Brain pericyte (primary cell): ENCODE measurements at places on chromosomes 13 and 19.

DNA sequence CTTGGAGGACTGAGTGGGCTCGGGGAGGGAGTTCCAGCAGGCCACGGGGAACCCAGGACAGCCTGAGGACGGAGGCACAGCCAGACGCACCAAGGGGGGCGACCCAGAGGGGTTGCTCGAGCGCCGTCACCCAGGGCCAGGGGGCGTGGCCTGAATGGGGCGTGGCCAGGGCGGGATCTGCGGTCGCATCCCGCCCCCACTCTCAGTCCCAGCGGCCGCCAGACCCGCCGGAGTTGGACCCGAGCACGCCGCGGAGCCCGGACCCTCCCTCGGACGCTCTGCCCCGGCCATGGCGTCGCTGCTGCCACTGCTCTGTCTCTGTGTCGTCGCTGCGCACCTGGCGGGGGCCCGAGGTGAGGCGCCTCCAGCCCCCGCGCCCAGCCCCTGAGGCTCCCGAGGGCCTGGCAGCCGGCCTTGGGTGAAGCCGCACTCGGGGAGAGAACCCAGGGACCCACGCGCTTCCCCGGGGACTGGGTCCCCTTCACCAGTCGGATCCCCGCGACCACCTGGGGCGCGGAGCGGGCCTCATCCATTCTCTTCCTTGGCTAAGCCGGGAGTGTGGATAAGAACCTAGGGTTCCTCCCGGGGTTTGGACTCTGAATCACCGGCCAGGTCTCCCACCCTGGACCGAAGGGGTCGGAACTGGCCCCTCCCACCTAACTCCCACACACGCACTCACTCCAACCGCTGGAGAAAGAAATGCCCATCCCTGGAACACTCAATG lies at the start of gene CILP2:
Gene CILP2 (plus strand): TSS at position 205 of the 724 bp plus-strand sequence. CDS start 85 bp downstream, at position 290.
- DNase-seq = no peak

- peak; percentile 61 for DNase-seq
These were observed 55.7 kb downstream of the FAM216B start for GRCh38 chr13:42836930-42837690.

DNA sequence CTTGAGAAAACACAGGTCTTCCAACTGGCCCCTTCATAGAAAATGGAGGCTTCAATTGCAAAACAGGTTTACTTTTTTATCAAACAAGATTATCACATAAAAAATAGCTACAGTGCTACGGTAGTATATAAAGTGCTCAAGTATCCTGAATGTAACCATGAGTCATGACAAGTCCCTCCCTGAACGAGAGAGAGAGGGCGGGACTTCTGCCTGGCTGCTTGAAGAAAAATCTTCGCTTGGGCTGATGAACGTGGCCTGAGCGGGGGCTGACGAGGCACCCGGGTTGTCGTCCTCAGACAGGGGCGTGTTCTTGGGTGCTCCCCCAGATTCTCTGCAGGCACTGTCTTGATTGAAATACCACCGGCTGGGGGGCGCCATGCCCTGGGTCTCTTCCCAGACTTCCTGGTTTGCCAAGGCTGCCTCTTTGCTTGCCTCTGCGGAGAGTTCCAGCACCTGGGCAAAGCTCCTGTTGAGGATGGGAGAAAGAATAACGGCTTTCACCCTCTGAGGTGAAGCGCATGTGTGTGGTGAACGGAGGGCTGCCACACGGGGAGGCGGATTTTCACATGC lies 23.2 kb upstream of the CPAMD8 start:
- DNase-seq = no peak

GRCh38 chr19:7917267-7918061 lies 2.7 kb upstream of the SNAPC2 start:
- DNase-seq = no peak

DNA sequence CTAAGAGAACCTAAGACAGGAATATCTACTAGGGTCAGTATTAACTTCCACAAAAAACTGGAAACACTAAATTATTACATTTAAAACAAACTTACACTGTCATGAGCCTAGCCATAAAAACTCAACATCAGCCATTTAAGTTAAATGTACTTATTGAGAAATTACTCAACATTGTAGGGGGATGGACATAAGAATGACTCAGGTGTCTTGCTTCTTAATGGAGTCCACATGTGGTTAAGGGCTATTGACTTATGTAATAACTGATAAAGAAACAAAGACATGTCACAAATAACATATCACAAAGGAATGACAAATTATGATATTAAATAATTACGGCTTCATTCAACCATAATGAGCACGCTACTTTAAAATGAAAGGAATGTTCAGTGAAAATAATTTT lies 36.2 kb downstream of the CLDN10 start:
- no peak for DNase-seq

GRCh38 chr19:881385-882071 lies 11.5 kb downstream of the MED16 start:
- no peak for DNase-seq
